Right ventricle myocardium superior (tissue), 1 donor: ENCODE measurements at places on chromosomes 12 and 14. TPM values are rescaled to one million over a fixed set of nuclear protein-coding genes. Genes with fewer than 3 reads are reported as not detected.

Gene ZBTB25
- total RNA-seq: 15.2 TPM

DNA sequence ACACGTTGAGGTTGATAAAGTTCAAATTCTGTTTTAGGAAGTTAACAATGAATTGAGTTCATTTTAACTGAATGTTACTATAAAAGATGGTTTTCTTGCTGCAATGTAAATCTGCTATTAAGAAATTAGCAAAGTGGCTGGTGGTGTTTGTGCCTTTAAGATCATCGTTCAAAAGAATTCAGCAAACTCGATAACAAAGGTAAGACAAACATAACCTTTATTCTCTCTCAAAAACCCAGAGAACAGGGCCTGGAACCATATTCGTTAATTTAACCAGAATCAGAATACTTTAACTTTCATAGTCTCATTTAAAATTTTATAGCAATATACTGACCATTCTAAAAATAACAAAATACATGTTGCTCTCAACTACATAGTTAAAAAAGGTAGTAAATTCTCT lies 3.4 kb downstream of the TMEM30B start:
- DNase-seq: no peak

- DNase-seq: no peak
Measured at GRCh38 chr12:52519387-52519703, 849 bp downstream of the KRT5 start.

Gene TIMM9
- total RNA-seq: 27.6 TPM

Gene CREBL2
- total RNA-seq: 16.7 TPM

Gene RPS26
- total RNA-seq: 34.6 TPM

Gene GALNT6
- 0.62 TPM for total RNA-seq

- DNase-seq: no peak
Measured at GRCh38 chr12:108696996-108697290, 34.4 kb downstream of the CORO1C start.

- DNase-seq: no peak
Measured at GRCh38 chr12:46131732-46132469, 136.9 kb downstream of the SLC38A1 start.

Gene MAP3K12
- total RNA-seq: 5.5 TPM

DNA sequence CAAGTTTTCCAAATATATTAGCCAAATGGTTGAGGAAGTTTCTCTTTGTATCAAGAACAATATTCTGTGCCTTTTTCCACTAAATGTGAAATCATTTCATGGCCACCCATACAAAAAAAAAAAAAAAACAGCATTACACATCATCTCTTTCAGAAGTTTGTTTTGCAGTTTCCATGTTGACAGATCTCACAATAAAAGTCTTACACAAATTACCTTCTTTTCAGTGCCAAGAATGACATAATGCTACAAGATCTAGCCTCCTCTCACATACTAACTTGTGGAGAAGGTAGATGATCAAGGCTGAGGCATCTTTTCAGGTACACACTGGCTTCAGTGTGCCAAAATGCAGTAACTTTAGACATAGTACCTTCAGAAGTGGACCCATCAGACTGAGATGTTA lies 35.3 kb downstream of the PRKD1 start:
- no peak for DNase-seq

DNA sequence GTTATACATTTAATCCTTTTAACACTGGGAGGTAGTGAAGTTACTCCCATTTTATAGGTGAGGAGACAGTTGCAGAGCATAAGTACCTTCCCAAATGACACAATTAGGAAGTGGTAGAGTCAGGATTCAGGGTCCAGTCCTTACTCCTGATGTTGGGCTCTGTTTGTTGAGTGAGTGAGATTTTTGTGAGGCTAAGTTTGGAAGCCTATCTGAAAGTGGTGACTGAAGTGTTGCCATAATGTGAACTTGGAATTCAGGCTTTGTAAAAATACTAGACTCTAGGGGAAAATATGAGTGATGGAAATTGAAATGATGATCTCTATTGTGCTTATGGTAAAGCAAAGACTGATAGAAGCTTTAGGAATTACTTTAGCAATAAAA lies 2.2 kb downstream of the NUDT4 start:
- no peak for DNase-seq

DNA sequence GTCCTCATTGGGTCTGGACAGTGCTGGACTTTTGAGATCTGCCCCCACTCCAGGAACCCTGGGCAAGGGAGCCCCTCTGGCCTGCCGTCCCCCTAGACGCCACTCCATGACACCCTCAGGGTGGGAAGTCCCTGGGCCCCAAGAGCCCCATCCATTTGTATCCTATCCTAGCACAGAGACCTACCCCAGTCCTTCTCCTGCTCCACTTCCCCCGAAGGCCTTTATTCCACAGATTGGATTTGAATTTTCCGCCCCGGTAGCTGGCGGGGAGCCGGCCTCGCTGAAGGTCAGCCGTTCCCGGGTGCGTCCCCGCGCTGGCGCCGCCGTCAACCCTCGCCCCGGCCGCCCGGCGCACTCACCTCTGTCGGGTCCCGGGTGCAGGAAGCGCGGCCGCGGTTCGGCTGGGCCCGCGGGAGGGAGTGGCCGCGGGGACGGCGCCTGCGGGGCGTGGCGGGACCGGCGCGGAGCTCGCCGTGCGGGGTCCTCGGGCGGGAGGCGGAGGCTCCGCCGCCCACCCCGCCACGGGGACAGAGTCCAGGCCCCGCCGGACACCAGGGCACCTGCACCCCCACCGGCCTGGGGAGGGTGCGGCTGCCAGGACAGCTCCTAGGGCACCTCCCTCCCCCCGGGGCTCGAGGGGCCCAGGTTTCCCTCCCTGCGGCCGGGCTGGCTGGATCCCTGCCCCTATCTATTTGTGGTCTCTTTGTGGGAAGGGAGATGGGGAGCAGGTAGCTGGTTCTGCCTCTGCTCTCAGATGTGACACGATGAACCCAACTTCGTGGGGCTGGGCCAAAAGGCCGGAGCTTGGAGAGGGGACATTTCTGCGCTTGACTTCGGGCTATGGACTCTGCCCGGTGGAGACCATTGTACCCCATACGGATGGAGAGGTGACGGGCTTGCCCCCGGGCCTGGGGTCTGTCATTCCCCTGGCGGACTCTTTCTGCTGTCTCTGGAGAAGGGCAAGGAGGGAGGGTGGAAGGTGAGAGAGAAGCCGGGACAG lies 19.9 kb upstream of the GPR68 start:
- DNase-seq: peak; percentile 57

DNA sequence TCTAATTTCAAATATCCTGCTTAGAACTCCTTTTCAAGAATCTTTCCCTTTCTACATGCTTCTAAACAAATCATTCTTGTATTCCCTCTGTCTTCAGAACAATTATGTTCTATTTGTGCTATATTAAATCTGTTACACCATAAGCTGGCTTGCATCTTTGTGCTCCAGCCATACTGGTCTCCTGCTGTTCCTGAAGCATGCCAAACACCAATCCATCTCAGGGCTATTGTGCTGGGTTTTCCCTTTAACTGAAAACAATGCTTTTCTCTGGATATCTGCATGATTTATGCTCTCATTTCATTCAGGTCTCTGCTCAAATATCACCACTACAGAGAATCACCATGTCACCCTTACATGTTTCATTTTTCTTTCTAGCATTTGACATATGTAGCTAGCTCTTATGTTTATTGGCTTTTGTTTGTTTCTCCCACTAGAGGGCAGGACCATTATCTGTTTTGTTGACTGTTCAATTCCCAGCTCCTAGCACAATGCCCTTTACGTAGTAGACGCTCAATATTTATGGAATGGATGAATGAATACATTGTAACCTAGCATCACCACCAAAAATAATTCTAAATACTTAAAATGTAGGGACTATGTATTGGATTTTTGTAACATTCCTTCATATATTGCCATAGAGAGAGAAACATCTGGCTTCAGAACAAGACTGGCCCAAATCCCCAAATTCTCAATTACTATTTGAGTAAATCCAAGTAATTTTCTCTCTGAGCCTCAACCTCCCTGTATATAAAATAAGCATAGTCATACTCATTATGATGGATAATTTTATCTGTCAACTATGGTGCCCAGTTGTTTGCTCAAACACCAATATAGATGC lies 302.0 kb upstream of the SYT1 start:
- DNase-seq: no peak

Gene SLC25A29
- total RNA-seq: 17.6 TPM

DNA sequence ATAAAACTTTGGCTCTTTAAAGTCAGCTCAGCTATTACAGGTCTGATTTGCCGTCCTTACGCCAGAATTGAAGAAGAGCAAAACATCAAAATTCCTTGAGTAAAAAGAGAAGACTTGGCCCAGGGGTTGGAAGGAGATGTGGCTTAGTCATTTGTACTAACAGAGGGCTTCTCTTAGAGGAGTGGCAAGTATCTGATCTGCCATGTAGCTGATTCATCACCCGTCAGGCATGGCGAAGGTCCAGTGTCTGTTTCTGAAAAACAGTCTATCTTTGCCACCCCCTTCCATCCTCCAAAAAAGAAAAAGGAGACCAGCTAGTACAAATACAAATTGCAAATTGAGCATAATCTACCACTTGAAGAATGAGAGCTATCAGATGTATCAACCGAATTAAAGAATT lies 91.9 kb downstream of the RAD52 start:
- DNase-seq: no peak

- DNase-seq: no peak
Measured at GRCh38 chr14:76713121-76713520, 48.1 kb upstream of the VASH1 start.

GRCh38 chr14:62027958-62028357 lies 265.7 kb downstream of the SNAPC1 start:
- DNase-seq: no peak

GRCh38 chr12:96146747-96147146 lies 47.4 kb upstream of the ELK3 start:
- no peak for DNase-seq

GRCh38 chr12:68794653-68795251 lies 13.2 kb upstream of the MDM2 start:
- DNase-seq: no peak

DNA sequence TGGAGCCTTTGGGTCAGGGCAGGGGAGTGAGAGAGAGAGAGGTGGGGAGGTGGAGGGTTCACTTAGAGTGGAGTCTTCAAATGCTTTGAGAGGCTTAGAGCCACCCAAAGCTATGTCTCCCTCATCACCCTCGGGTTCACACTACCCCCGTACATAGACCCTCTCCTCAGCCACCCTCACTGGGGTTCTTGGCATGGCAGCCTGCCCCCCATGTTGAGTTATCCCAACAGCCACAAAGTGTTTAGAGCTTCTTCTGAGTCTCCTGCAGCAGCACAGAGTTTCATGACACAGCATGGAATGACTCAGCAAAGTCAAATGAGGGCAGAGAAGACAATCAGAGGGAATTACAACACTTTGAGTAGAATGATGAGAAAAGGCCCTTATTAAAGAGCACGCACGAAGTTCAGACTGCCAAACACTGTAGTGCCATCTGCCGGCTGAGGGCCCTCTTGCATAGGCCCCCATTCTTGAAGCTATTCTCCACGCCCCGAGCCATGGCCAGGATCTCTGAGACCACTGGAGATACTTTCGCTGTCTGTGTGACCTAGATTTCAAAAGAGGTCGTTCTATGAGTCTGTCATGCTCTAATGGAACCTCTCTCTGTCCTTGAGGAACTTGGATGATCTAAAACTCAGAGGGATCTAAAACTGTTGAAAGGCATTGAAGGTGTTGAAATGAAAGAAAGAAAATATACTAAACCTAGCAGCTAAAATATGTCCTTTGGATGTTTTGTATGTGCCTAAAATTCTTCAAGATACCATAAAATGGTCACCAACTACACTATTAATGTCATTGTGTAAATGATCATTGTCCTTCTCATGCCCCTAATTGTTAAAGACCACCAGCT lies 221.9 kb downstream of the PELI2 start:
- DNase-seq: peak; percentile 87

Gene SIX6
- total RNA-seq: not detected
